Pons (tissue), 1 donor: ENCODE measurements at places on chromosomes 3 and 15.

- peak; percentile 24 for DNase-seq
These were observed 109.0 kb upstream of the NEDD4 start for GRCh38 chr15:56102441-56102840.

DNA sequence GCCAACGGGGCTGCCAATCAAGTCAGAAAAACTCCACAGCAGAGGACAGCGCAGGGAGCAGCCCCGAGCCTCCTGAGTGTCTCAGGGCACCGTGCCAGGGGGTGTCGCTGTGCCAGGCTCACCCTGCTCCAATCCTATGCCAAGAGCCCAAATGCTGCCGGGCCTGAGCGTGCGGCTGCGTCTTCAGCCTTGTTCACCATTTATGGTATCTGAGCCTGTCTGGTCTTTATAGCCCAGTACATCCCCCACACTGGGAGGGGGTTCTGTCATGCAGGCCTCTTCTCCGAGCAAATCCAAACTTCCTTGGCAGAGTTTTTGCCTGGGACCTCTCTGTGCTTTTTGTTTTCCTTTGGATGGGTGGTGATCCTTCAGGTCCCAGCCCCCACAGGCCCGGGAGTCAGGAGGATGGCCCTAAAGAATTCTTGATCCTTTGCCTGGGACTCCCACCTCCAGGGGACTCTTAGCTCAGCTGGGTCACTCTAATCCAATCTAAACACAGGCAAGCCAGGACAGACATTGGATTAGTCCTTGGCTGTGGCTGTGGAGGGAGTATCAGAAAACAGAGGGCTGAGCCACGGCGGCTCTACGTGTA, 135.1 kb upstream of the HACD2 start:
- DNase-seq = no peak

DNA sequence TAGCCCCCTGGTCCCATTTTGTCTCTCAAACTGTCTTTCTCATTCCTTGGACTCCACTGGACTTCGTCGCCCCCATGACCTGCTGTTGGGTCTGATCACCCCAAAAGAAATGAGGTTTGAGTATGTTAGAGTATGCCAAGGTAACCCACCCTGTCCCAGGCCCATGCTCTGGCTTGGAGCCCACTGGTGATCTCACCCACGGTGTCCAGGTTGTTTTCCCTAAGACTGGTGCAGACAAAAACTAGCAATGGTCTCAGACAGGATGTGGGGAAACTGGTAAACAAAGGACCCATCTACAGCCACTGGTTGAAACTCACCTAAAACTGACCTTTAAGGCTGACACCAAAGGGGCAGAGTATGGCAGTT, 38.9 kb downstream of the EFCAB12 start:
- no peak for DNase-seq

- DNase-seq = no peak
These were observed 28.2 kb upstream of the TRIM59 start for GRCh38 chr3:160477750-160478149.

GRCh38 chr3:183637106-183637486, 1.7 kb downstream of the KLHL24 start:
- DNase-seq = no peak

GRCh38 chr3:43198791-43199644, 87.3 kb upstream of the SNRK start:
- DNase-seq = no peak

DNA sequence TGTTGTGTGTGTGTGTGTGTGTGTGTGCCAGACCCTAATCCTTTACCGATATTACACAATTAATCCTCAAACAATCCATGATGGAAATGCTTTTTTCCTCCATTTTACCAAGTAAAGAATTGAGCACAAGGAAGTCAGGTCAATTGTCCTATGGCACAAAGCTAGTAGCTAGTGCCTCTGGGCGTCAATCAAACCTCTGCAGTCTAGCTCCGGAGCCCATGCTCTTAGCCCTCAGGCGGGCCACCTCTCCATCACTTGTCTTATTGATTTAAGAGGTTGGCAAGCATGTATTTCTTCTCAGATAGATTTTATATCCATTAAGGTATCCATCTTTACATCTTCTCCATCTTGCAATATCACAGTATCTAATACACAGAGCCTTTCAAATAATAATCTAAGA, 886.6 kb downstream of the TBL1XR1 start:
- DNase-seq = no peak

- no peak for DNase-seq
These were observed 22.3 kb downstream of the PPP4R2 start for GRCh38 chr3:73018790-73019441.

- no peak for DNase-seq
These were observed 42.0 kb upstream of the CTDSPL2 start for GRCh38 chr15:44385344-44385942.

DNA sequence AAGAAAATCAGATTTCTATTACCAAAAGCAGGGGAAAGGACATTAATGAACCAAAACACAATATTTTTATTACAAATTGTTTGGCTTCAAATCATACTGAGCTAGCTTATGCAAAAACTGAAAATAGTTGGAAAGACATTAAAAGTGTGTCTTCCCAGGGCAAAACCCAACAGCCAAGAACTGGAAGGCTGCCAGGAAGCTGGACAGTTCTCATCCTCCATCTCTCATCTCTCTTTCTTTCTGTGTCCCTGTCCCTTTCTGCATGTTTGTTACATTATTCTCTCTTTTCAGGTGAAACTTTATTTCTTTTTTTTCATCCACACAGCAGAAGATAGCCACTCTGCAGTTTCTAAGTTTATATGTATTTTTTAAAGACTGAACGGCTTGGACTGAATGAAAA, 41.1 kb upstream of the SNTN start:
- no peak for DNase-seq

DNA sequence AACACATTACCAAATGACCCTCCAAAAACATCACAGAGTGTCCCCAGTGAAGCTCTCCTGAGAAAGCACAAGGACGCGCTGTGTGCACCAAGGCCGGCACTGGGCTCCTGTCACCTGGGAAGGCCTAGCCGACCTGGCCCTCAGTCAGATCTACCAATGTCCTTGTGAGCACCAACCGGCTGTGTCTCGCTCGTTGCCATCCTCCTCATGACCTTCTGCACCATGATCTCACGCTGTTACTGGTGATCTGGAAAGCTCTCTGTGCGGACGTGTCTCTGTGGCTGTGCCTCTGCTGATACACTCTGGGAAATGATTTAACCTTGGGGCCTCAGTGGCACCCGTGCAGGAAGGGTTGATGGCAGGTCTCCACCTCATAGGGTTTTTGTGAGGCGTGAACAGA, 24.2 kb downstream of the ZXDC start:
- DNase-seq = no peak

DNA sequence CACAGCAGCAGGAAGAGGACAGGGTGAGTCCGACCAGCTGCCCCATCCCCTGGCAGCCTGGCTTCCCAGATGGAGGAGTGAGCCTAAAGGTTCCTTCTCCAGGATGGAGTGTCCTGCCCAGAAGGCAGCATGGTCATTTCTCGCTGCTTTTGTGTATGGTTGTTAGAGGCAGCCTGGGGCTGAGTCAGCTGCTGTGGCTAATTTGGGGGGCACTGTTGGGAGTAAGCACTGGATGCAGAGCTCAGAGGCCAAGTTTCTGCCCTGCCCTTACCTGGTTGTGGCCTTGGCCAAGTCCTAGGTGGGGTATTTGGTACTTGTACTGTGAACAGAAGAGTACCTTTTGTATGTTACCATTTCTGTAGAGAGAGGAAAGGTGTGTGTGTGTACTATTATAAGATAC, 78.6 kb downstream of the ADAMTS7 start:
- DNase-seq = no peak
